ENCODE measurements at places on chromosomes 11 and 22.

- no peak for DNase-seq
These were observed 4.0 kb downstream of the TAF10 start for GRCh38 chr11:6608011-6608410.

DNA sequence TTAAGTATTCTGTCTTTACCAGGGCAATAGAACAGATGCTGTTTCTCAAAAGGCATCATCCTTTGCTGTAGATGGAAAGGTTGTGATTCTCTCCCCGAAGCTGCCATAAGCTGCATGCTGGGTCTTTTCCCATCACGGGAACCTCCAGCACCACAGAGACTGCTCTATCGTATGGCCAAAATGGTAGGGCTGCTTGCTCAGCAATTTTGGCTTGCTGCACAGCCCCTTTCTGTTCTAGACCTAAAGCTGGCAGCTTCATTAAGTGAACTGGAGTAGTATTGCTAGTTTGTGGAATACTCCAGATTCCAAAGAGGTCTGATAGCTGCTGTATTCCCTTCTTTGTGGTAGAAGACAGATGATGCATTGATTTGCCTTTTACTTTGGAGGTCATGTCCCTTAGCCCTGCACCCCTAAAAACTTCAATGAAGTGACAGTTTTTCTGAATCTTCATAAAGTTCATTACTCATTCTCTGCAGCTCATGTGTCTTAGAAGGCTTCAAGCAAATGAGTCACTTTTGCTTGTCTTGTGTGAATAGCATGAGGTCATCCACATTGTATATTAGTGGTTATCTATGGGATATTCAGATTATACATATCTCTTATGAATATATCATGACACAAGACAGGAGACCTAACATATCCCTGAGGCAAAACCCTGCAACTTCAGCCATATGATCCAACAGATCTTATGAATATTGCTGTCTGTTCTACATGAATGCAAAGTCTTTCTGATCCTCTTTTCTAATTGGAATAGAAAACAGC is 245.3 kb downstream of the FAM76B start:
- DNase-seq, result no peak

DNA sequence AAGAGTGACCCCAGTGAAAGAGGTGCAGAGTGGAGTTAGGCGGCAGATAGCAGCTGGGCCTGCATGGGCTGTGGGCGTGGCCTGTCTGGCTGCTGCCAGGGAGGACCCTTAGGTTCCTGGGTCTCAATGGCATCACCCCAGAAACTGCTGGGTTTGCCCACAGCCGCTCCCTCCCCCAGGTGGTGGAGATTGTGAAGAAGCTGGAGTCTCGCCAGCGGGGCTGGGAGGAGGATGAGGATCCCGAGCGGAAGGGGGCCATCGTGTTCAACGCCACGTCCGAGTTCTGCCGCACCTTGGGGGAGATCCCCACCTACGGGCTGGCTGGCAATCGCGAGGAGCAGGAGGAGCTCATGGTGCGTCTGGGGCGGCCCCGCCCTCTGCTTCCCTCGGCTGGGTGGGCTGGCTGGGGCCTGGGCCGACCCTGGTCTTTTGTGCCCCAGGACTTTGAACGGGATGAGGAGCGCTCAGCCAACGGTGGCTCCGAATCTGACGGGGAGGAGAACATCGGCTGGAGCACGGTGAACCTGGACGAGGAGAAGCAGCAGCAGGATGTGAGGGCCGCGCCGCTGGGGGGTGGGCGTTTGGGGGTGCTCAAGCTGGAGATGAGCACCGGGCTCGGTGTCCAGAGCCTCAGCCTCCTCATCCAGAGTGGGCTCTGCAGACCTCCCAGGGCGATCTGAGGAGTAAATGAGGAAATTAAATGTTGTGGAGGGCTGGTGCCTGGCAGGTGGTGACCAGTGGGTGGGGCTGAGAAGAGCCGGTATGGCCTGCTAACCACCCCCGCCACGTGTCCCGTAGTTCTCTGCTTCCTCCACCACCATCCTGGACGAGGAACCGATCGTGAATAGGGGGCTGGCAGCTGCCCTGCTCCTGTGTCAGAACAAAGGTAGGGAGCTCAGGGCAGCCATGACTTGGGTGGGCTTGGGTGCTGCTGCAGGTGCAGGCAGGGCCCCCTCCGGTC is 15.0 kb downstream of the SART1 start:
- DNase-seq, result no peak

DNA sequence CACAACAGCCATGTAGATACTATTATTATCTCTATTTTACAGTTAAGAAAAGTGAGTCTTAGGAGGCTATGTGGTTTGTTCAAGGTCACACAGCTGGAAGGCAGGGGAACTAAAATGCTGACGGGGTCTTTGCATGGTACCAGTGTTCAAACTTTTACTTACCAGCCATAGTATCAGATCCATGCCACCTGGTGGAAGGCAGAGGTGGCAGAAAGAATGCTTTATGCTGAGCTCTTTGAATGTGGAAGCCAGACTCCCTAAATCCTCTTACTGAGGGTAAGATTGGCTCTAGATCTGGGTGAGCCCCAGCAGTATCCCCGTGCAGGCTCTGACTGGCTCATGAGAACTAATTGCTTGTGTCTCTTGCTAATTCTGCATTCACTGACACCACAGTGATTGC is 54.3 kb upstream of the NAV2 start:
- DNase-seq, result no peak

GRCh38 chr11:115921540-115921939 is 417.3 kb upstream of the CADM1 start:
- no peak for DNase-seq

DNA sequence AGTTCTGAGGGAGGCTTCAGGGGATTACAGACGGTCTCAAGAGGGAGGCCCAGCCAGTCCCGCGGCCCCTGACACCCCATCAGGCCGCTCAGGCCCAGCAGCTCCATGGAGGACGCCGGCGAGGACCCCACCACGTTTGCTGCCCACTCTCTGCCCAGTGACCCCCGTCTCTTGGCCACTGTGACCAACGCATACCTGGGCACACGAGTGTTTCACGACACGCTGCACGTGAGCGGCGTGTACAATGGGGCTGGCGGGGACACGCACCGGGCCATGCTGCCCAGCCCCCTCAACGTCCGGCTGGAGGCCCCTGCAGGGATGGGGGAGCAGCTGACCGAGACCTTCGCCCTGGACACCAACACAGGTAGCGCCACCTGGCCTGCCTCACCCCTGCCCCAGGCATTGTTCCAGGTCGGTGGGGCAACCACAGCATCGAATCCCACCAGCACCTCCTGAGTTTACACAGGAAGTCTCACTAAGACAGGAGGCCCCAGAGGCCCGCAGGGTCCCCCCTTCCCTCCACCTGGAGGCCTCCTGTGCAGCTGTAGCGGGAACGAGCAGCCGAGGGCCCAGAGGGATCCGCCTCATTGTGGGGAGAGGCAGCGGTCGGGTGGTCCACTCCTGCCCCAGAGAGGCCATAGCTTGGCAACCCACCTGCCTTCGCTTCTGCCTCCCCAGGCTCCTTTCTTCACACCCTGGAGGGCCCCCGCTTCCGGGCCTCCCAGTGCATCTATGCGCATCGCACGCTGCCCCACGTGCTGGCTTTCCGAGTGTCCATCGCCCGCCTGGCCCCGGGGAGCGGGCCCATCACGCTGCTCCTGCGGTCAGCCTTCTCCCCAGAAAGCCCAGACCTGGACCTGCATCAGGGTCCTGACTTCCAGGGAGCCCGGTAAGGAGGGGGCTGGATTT is 1.0 kb downstream of the PGGHG start:
- DNase-seq, result peak; percentile 18

DNA sequence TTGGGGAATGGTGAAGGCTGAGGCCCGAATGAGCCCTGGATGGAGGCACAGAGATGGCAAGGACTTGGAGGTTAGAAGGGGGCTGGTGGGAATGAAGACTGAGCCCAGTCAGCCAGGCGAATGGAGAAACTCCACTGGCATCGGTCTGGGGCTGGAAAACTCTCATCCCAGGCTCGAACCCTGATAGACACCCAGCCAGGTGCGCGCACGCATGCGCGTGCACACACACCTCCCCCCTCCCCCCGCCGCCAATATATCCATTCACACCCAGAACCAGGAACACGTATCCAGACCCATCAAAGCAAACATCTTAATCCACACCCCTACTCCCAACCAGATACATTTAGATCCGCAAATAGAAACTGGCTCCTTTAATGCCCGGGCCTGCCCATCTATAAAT is 139.3 kb downstream of the CEP164 start:
- no peak for DNase-seq

DNA sequence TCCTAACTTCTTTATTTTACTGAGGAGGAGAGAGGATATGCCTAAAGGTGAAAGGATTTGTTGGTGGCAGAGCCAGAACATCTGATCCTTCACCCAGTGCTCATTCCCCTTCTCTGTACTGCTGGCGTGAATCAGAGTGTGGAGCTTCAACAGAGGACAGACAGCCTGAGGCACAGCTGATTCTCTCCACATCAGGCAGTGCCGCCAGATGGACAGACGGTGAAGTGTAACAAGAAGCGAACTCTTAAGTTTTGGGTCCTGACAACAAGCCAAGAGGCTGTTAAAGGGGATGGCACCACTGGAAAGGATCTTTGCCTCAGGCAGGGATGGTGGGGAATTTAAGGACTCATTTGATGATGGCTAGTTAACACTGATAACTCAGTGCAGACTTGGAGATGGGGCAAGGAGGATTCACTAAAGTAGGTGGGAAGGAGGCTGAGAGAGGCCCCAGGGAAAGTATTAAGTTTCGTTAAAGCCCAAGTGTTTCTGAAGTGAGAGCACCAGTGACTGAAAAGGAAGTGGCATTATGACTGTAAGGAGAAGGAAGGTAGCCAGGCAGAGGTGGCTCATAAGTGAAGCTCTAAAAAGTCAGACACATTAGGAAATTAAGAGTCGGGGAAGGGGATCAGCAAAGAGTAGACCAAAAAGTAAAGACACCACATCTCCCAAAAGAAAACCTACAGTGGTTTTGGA is 81.3 kb downstream of the CLPB start:
- peak; percentile 47 for DNase-seq

DNA sequence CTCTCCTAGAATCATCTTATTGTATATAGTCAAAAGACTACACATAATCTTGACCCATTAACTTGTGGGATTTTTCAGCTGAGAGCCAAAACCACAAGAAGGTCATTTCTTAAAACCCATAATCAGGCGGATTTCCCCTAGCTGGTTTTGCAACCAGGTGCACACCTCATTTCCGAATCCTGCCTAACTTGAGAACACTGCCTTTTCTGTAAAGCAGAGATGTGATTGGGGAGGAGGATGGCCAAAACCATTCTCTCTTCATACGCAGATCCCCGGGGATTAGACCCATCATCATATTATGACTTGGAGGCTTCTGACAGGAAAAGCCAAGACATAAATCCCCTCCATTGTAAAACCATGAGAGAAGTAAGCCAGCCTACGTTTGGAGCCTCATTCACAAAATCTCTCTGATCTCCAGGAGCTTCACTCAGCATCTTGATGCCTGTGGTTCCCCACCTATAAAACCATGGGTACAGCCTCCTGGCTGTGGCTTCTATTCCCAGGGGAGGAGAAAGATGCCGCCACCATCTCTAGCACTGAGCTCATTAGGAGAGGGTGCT is 191.3 kb downstream of the KIF18A start:
- DNase-seq, result no peak

DNA sequence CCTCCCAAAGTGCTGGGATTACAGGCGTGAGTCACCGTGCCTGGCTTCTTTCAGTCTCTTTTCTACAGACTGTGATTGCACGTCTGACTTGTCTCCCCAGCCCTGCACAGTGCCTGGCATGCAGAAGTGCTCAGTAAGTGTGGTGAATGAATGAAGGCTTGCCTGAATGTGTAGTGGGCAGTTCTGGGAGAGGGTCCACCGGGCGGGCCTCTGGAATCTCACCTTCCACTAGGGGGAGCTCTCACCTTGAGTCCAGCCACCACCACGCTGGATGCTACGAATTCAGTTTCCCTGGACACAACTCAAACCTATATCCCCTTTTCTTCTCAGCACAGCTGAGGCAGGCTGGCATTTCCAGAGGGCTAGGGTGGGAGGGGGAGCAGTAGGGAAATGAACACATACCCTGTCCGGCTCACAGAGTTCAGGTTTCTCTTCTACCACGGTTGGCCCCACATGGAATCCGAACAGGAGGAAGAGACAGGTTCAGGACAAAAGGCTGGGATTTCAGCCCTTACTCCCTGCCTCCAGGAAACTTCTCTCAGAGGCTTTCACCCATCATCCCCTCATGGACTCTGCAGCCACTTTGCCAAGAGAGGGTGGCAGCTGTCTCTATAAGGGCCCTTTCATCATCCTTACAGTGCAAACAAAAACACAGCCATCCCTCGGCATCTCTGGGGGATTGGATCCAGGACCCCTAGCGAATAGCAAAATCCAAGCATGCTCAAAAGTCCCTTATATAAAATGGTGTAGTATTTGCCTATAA is 86.8 kb downstream of the NECTIN1 start:
- DNase-seq, result peak; percentile 28

DNA sequence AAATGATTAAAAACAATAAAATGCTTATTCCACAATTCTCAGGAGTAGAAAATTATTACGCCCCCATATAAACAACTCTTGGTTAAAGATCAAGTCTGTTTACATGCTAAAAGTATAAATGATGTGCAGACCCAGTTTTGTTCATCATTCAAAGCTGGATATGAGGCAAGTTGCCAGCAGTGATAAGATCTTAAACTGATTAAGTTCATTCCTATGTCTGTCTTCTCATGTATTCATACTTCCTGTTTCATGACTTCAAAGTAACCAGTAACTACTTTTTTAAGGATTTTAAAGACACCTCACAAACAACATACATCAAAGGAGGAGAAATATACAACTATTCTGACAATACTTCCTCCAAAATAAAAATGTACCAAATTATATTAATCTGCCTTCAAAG is 55.0 kb upstream of the ARHGAP32 start:
- no peak for DNase-seq

GRCh38 chr22:48898524-48899250 is 929.0 kb downstream of the BRD1 start:
- DNase-seq, result no peak

DNA sequence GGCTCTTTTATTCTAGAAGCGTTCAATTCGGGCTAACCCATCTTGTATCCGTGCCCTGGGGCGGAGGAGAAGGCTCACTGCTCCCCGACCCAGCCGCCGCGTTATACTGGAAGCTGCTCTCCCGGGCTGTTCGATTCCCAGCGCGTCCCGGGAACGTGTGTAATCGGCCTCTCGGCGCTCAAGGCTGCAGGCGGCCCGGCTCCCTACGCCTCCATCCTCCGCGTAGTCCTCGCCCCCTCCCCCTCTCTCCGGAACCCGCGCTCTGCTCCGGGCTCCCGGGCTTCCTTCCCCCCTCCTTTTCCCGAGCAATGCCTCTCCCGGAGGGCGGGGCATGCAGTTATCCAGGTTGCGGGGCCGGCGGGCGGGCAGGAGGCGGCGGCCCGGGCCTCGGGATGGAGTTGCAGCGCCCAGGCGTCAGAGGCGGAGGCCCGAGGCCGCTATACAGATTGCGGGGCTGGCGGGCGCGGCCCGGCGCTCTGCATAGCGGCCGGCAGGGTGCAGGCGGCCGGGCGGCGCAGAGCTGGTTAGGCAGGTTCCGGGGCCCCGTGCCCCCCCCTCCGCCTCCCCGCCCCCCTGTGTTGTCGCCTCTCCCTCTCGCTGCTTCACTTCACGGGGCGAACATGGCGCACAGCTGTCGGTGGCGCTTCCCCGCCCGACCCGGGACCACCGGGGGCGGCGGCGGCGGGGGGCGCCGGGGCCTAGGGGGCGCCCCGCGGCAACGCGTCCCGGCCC is at the start of gene KMT2A:
KMT2A (plus strand) TSS at position 600 of the 732 bp plus-strand sequence; CDS start at position 621, 21 bp downstream.
- DNase-seq, result peak; percentile 96

GRCh38 chr22:27724157-27724556 is 77.4 kb downstream of the MN1 start:
- no peak for DNase-seq

- peak; percentile 90 for DNase-seq
These were observed 1.7 kb downstream of the CAPRIN1 start for GRCh38 chr11:34053161-34053686.

- DNase-seq, result peak; percentile 92
These were observed 7.5 kb downstream of the GP1BB start for GRCh38 chr22:19730655-19731360.

GRCh38 chr22:38754751-38755154 is 1.0 kb downstream of the SUN2 start:
- DNase-seq, result peak; percentile 76
